Sigmoid colon (tissue), 7 donors: ENCODE measurements at places on chromosomes 11 and 22. TPM values are rescaled to one million over a fixed set of nuclear protein-coding genes. Genes with fewer than 3 reads are reported as not detected.
A peak's percentile ranks its signal among the peaks of the same experiment; 100 is the strongest.

Gene TNNT3
- total RNA-seq: 4.3 TPM

GRCh38 chr11:26621132-26621531, 49.1 kb upstream of the MUC15 start:
- no peak for DNase-seq

DNA sequence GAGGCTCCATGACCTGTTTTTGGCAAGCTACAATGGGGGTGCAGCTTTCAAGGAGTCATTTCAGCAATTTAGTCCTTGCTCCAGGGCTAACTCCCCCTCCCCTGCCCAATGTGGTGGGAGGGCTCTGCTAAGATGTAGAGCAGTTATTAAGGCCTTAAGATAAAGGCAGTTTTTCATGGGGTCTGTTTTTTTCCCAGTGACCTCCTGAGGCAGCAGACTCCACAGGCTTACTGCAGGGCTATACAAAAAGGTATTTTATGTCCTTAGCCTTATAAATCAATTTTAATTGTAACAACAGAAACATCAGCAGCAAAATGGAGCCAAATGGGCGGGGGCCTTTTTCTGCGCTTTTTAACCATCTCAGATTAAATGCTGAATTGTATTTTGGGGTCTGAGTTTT, 192.3 kb downstream of the KIRREL3 start:
- no peak for DNase-seq

Gene UPK3A
- total RNA-seq: not detected

Gene OR2AT4
- not detected for total RNA-seq

DNA sequence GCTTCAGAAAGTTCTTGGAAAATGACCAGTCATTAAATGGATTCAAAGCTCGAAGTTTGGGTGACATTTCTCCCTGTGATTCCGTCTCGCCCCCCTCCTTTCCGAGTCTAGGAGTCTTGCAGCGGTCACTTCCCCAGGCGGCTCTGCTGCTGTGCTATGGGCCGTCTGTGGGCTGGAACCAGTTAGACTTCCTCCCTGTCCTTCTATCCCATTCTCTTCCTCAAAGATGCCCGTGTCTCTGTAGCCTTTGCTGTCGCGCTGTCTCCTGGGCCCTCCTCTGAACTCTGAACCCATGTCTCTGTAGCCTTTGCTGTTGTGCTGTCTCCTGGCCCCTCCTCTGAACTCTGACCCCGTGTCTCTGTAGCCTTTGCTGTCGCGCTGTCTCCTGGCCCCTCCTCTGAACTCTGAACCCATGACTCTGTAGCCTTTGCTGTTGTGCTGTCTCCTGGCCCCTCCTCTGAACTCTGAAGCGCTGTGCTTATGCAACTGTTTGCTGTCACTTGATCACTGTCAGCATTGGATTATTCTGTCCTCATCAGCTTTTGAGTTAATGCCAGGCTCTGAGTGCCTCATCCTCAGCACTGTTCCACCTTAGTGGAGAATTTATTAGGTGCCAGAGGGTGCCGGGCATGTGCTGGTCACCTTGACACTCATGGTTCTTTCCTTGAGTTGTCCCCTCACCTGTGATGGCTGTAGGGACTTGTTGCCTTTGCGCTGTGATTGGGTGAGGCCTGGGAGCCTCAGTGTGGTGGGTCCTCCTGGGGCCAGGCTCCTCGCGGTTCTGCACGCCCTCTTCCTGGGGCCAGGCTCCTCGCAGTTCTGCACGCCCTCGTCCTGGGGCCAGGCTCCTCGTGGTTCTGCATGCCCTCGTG, 173.3 kb downstream of the TBC1D22A start:
- no peak for DNase-seq

DNA sequence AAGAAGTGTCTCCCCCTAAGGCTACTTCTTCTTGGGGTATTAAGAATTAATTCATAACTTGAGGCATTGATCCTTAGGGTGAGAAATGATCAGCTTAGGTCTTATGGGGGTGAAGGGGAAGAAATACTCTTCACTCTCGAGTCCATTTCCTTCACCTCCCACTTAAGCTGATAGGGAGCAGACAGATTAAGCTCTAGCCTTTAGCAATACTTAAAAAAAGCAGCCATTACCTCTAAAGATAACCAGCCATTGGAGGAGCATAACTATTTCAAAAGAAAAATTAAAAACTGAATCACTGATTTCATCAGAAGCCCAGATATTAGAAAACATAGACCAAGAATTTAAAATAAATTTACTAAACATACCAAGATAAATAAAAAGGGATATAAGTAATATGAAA, 60.5 kb downstream of the ENTHD1 start:
- no peak for DNase-seq

Gene MMP7
- not detected for total RNA-seq

GRCh38 chr11:71358122-71358728, 90.0 kb downstream of the DHCR7 start:
- DNase-seq: no peak

DNA sequence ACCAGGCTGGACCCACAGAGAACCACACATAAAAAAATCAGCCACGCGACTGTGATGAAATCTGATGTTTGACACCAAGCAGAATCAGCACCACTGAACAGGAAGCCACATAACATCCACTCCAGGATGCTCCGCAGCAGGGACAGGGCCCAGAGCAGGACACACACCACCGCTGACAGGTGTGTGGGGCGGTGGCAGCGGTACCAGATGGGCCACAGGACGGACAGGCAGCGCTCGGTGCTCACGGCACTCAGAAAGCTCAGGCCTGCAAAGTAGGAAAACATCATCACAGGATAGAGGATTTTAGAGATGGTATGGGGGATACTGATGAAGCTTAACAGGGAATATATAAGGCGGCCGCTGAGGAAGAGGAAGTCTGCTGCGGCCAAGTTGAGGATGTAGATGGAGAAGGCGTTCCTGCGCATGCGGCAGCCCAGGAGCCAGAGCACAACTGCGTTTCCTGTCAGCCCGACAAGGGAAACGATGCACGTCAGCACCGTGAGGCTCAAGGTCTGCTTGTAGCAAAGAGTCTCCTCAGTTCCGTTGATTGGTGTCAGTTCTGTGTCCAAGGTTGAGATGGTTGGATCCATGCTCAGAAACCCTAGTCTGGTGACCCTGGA, 4.9 kb downstream of the MRGPRX1 start:
- no peak for DNase-seq

- DNase-seq: peak; percentile 82
These were observed 15.5 kb upstream of the NNMT start for GRCh38 chr11:114280696-114281095.

Gene GATD1
- total RNA-seq: 14.1 TPM

Gene VPREB1
- not detected for total RNA-seq

- no peak for DNase-seq
These were observed 45.4 kb downstream of the OR4C46 start for GRCh38 chr11:54558407-54558806.

DNA sequence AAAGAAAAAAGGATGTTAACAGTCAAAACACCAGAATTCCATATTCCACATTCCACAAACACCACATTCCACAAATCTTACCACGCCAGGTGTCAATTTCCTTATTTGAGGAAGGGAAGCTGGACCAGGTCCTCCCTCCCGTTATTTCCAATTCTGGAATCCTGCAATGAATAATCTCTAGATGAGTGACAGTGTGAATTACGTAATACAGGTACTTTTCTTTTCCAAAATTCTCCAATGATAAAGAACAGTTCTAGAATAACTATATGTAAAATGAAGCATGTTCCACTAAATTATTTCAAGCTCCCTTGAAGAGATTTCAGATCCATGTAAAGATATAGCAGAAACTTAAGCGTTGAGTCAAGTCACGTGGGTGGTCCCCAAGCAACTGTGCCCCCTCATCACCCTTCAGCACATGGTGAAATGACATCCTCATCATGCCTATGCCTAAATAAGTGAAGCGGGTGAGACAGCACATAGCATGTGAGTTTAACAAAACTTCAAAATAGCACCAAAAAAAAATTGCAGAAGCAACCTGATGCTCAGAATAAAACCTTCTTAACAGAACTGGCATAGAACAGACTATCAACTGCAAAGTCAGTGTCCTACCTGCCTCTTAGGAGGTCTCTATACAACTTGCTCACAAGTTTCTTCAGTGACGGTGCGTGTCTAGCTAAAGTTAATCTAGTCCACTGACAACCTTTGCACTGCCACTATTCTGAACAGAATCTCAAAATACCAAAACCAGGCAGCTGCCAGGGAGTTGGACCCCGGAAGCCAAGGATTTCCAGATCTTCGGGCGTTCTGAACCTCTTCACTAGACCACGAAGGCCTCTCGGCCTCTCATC, 876 bp downstream of the NFRKB start:
- DNase-seq: no peak

Gene SPTY2D1
- total RNA-seq: 16.3 TPM

DNA sequence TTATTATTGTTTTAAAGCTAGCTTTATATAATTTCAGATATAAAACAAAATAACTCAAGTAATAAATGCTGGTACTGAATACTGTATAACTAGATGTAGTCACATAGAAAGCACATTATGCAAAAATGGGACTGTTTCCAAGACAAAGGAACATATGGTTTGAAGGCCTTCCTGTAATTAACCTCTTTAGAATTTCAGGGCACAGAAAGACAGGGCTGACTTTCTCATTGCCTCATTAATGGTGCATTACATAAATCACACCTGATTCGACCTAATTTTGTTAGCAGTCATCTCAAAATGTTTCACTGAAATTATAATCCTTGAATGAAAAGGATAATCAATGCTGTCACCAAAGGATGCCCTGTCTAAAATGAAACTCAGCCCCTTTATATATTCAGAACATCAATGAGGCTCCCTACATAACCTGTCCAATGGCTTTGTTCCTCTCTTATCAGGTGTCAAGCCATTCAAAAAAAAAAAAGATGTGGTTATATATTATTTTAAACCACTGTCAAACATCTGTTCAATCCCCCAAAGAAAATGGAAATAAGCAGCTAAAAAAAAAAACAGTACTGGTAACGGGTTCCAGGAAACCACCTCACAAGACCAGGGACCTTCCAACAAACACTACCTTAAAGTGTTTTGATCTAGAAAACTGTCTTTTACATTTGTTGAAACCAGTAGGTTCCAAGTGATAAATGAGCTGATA, 77.4 kb downstream of the FAM168A start:
- no peak for DNase-seq
